Stimulated activated CD8-positive, alpha-beta memory T cell treated with anti-CD3 and anti-CD28 coated beads, Interleukin-4, amount 100 ng/mL, for 1 hour (primary cell): ENCODE measurements at places on chromosomes 12 and 14.

DNA sequence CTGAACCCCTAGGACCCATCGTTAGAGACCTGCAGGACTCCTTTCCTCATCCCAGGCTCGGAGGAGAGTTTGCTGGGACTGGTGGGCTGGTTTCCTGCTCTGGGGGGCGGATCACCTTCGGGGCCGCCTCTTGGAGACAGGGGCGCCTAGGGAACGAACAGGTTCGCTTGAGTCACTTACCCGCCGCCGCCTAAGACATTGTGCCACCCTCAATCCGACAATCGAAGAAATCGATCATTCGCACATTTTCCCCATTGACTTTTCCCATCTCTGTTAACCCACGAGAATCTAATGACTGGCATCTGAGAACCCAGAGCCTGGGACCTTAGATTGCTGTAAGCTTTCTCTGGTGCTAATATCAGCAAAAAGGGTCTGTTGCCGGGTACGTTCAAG lies 322 bp downstream of the SLC39A9 start:
- no peak for DNase-seq

DNA sequence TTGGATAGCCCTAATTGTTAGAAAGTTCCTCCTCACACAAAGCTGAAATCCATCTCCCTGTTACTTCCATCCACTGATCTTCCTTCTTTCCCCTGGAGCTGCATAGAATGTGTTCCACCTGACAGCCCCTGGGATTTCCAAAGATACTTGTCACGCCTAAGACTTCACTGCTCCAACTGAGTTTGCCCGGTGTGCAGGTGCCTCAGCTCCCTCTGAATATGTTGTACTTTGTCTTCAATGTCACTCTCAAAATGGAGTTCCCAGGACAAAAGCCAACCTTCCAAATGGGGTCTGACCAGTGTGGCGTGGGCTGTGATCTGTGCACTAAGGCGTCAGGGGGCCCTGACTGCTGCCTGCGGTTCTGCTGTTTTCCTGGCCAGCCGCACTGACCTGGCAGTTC lies 42.8 kb downstream of the CACNA2D4 start:
- DNase-seq, result no peak

DNA sequence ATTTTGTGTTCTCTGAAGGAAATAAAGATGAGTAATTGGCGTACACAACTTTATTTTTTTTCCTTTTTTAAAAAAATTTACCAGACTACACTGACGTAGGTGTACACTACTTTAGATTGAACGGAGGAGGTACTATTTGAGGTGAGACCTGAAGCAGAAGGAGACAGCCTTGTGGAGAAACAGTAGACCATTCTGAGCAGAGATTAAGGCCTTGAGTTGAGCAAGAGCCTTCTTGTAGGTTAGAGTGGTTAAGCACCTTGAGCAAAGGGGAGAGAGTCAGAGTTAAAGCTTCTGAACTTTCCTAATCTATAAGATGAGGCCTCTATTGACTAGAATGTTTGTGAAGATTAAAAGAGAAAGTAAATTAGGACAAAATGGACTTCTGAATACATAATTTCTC lies 2.5 kb downstream of the LEMD3 start:
- DNase-seq, result no peak

DNA sequence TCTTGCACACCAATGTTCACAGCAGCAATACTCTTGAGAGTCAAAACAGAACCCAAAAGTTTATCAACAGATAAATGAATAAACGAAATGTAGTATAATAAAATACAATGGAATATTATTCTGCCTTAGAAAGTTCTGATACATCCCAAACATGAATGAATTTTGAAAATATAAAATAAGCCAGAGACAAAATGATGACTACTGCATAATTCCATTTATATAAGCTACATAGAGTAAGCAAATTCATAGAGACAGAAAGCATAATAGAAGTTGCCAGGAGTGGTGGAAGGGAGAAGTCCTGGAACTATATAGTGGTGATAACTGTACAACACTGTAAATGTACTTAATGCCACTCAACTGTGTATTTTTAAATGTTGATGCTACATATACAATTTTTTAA lies 21.1 kb downstream of the KDM5A start:
- no peak for DNase-seq

- no peak for DNase-seq
Measured at GRCh38 chr14:105467249-105467941, 7.2 kb upstream of the CRIP2 start.

DNA sequence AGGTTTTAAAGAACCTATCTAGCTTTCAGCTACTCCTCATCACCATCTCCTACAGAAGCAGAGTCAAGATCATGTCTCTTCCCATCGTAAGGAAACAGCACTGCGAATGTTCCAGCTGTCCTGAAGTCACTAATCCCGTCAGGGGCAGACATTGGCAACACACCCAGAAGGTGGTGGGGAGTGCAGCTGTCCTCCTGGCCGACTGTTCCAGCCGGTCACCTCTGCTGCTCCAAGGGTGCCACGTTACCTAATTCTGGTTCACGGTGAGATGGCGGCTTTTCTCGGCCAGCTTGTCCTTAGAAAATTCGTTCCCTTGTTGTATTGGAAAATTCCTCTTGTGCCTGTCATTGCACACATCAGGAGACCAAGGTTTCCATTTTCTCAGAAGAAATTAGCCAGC lies 196.2 kb downstream of the ZFP36L1 start:
- DNase-seq, result no peak

GRCh38 chr12:131105736-131106348 lies 152.1 kb downstream of the ADGRD1 start:
- no peak for DNase-seq

DNA sequence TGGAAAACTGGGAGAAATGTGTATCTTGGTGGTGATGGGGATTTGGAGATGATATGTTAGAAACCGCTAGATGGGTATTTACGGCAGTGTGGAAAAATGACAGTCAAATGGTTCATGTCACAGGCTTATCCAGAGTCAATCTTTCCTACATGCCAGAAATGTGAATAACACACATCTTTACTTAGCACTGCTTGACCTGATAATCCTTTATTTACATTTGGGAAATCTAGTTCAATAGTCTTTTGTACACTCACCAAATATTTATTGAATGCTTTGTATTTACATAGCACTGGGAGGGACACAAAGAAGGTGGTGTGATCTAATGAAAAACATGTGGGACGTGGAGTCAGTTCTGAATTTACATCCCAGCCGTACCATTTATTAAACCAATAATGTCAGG lies 208.2 kb downstream of the DIO2 start:
- DNase-seq, result no peak

DNA sequence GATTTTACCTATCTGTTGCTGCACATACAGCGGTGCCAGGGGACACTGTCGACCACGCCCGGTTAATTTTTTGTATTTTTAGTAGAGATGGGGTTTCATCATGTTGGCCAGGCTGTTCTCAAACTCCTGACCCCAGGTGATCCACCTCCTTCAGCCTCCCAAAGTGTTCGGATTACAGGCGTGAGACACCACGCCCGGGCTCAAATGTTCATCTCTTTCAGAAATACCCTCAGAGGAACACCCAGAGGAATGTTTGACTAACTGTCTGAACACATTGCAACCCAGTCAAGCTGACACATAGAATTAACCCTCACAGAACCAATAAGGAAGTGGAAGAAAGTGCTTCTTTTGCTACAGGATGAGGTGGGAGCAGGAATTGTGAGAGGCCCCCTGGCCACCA lies 15.0 kb upstream of the ETFBKMT start:
- no peak for DNase-seq

DNA sequence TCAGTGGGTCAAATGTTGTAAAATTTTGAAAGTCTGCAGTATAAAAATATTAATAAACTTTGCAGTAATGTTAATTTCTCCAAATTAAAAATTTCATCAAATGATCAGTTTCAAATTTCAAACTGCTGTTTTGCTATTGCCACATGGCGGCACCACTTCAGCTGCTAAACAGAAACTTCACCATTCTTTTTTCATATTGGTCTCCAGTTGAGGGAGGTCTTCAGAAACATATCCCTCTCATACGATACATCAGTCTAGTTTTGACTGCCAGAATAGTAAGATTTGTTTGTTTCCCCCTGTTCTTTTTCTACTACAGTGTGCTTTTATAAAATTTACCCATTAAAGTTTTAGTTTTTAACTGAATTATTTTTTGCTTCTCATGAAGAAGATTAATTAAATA lies 4.2 kb upstream of the TRHDE start:
- no peak for DNase-seq

DNA sequence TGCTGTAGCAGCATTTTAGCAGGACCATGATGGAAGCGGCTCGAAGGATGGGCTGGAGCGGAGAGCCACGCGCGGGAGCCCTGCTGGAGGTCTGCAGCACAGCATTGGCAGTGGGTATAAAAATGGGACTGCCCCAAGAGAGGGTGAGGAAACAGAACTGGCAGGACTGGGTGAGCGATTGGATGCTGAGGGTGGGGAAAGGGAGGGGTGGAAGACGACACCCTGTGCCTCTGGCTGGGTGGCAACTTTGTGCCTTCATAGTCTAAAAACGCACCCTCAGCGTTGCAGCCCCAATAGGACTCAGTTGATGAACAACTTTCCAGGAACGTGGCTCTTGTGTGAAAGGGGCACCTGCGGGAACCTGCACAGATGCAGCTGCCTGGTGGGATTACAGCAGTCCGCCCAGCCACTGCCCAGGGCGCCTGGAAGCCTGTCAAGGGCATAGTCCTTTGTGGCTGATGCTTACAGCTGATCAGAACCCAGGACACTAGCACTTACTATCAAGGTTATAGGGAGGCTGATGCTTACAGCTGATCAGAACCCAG lies 73.0 kb downstream of the NINJ2 start:
- no peak for DNase-seq

DNA sequence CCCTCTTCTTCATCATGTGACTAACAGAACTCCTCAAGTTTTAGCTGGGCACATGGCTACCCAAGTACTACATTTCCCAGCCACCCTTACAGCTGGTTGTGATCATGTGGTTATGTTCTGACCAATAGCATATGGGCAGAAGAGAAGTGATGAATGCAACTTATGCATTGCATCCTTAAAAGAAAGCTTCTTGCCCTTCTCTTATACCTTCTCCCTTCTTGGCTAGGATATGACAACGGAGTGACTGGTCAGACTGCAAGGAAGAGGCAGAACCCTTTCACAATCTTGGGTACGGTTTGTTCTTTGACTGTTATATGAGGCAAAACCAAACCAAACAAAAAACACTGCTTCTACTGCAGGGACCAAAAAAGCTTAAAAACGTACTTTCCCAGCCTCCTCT lies 66.5 kb upstream of the MAX start:
- no peak for DNase-seq

- DNase-seq, result no peak
Measured at GRCh38 chr12:110920324-110920910, at the start of gene MYL2. Gene MYL2 (minus strand): TSS chr12:110920579. CDS start chr12:110920529, 50 bp downstream.

- no peak for DNase-seq
Measured at GRCh38 chr14:52089218-52089617, 20.4 kb upstream of the NID2 start.

DNA sequence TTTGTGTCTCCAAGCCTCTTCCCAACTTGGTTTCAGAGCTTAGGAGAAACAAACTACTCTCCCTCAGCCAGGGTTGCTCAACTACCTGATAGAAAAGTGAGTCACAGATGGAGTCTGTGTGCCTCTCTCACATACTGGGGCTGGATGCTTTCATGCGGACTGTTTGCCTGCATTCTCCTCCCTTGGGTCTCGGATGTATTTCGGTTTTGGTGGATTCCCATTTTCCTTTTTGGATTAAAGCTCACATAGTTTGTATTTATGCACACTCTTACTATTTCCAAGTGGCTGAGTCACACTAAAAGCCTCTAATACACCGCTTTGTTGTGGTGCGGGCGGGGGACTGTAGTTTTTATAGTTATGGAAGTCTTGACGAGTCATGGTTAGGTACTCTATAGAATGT lies 505.4 kb downstream of the LRFN5 start:
- no peak for DNase-seq

DNA sequence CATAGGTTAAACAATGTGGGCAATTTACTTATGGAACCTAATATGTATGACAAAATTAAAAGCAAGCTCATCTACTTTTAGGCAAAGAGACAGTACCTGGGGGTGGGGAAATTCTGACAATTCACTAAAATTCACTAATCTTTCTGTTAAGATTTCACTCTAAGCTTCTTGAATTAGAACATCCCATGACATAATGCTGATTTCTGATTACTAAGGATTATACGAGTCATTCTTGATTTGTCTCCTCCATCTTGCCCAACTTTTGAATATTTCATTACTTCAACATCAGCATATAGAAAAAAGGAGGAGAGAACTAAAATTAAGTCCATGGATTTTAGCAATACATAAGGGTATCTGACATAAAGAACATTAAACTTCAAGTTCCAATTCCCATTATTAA lies 2.4 kb downstream of the CEP83 start:
- DNase-seq, result no peak

DNA sequence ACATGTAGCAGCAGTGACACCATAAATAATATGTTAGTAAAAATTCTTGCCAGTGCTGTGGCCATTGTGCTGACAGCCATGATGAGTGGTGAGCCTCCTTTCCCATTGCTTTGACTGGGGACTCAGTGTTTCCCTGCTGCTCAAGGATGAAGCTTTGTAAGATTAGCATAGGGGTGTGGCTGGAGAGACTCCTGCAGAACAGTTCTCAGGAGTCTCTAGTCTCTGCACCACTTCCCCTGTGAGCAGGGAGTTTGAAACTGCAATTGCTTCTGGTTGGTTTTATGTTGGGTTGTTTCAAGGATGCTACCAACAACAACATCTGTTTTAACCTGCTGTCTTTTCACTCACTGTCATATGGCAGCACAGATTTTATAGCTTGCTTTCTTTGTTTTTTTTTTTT lies 41.4 kb downstream of the ZC3H14 start:
- DNase-seq, result no peak

- DNase-seq, result no peak
Measured at GRCh38 chr12:32124637-32125036, 18.0 kb downstream of the BICD1 start.
